ENCODE measurements at places on chromosomes 16 and 17.

GRCh38 chr16:10576390-10577304 lies 3.8 kb downstream of the EMP2 start:
- DNase-seq = no peak

DNA sequence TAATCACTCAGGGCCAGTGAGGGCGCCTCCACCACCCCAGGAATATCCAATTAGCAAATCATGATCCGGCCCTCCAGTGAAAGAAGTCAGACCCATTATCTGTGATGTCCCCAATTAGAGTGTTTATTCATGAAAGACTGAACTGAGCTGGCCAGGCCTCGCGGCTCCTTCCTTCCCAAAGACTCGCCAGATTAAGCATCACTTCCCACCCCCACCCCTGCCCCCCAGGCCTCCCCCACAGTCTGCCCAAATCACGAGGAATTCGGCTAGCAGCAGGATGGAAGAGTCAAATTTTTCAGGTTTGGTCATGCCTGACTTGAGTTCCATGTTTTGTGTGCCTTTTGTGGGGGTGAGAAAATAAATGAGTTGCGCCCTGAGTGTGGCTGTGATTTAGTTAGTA lies 298.4 kb upstream of the SALL1 start:
- no peak for DNase-seq

DNA sequence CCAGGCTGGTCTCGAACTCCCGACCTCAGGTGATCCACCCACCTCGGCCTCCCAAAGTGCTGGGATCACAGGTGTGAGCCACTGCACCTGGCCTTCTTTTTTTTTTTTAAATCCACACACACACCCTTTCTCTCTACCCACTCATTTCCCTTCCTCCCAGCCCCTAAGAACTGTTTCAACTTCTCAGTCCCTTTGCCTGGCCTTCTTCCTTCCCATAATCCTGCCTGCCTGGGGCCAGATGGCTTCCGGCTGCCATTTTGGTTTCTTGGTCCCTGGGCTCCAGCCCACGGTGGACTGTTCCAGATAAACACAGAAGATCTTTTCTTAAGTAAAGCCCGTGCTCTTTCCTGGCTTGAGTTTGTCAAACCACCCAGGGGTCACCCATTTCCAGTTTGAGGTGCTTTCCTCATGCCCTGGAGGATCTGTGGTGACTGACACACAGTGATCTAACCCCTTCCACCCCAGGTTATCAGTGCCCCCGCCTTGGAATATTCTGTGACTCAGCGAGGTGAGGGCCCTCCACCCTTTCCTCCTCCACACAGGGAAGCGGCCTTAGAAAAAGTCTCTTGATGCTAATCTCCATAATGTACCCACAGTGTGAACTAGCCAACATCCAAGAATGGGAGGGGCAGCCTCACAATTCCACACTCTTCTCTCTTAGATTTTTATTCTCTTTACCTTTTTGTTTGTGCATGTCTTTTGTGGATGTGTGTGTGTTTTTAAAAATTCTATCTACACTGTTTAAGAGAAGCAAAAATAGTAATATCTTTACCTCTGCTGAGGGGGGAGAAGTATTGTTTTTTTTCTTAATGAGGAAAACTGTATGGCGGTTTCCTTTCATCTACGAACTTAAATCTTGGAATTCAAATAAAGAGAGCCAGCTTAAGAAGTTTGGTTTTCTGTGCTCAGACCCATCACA lies 60.0 kb downstream of the CRISPLD2 start:
- no peak for DNase-seq

GRCh38 chr16:66495440-66495839 lies 54.5 kb downstream of the TK2 start:
- no peak for DNase-seq

DNA sequence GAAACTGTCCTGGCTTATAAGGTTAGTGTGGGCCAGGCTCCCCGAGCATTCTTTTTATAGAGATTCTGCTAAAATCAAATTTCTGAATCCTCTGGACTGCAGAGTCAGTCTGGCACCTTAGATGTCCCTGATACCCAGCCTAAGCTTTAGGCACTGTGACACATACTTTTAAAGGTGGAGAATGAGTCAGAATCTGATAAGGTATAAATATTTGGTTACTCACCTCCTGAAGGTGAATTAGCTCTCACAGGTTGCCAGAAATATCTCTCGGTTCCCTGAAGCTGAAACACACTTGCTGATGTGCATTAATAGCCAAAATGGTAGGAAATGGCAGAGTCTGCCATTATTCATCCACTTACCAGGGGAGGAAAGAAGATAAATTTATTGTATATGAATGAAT lies 446.9 kb downstream of the UTP18 start:
- DNase-seq = no peak

DNA sequence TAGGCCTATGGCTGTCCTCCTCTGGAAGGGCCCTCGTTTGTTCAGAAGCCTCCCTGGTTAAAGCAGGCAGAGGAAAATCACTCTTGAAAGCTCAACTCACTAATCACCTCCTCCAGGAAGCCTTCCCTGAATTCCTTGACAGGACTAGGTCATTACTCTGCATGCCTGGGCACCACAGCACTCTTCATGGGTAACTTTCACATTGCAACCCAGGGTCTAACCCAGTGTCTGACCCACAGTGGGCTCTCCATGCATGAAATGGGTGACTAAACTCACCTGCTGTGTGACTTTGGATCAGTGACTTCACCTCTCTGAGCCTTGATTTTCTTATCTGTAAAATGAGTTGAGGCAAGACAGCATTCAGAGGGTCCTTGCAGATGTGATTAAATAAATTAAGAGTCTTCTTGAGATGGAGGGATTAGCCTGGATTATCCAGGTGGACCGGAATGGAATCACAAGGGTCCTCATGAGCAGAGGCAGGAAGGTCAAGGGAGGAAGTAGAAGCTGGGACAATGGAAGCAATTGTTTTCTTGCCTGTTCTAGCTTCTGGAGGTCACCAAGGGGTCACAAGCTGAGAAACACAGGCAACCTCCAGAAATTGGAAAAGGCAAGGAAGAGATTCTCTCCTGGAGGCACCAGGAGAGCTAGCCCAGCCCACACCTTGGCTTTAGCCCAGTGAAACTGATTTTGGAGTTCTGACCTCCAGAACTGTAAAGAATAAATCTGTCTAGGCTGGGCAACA lies 3.8 kb upstream of the RAI1 start:
- no peak for DNase-seq

- no peak for DNase-seq
Measured at GRCh38 chr17:8614988-8615387, 15.5 kb downstream of the MYH10 start.

DNA sequence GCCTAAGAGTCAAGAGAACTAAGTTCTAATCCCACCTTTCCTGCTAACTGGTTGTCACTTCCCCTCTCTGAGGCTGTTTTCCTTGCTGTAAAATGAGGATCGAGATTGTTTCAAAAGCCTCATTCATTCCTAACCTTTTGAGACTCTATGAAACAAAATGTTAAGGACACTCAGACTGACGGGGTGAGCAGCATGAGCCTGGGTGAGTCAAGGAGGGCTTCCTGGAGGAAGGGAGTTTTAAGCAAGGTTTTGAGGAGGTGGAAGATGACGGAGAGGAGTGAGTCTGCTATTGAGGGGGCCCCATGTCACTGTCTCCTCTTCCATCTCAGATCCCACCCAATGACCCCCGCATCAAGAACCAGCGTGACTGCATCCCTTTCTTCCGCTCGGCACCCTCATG lies 4.1 kb downstream of the EPX start:
- no peak for DNase-seq

DNA sequence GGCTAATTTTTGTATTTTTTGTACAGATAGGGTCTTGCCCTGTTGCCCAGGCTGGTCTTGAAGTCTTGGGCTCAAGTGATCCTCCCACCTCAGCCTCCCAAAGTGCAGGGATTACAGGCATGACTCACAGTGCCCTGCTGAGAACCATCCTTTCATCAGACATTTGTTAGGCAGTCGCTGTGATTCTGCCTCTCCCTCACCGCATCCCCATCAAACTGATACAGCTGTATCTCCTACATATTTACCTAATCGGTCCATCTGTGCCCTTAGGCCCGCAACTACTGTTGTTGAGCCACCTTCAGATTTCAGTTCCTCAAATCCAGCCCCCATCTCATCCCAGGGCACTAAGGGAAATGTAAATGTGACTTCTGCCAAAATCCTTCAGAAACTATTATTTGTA lies 2.0 kb upstream of the SLC43A2 start:
- DNase-seq = no peak

DNA sequence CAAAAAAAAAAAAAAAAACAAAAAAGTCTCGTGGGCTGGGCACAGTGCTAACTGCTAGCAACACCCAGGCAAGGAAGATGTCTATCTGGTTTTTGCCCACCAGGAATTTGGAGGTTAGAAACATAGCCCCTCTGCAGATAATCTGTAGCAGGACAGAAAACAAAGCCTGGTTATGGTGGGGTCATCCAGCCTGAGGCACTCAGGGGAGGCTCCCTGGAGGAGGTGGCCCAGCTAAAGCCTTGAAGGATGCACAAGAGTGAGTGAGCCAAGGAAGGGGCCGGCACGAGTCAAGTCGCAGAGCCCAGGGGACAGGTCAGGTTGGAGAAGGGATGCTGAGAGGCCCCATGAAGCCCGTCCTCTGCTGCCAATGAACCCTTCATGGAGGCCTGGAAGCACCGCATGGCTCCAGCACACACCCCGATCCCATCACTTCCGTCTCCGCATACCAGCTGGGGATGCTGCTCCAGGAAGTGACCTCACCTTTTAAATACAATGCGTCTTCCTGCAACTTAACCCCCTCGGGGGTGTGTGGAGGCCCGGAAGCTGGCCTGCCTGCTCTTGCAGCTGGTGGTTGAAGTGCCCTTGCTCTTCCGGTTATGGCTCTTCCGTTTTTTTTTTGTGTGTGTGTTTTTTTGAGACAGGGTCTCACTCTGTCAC lies 86.5 kb downstream of the ENGASE start:
- peak; percentile 24 for DNase-seq

- DNase-seq = no peak
Measured at GRCh38 chr16:84214451-84215066, 23.6 kb downstream of the ADAD2 start.

Measured in DND-41 (cell line).